Eye (tissue), 1 donor: ENCODE measurements at places on chromosomes 3 and 15.

DNA sequence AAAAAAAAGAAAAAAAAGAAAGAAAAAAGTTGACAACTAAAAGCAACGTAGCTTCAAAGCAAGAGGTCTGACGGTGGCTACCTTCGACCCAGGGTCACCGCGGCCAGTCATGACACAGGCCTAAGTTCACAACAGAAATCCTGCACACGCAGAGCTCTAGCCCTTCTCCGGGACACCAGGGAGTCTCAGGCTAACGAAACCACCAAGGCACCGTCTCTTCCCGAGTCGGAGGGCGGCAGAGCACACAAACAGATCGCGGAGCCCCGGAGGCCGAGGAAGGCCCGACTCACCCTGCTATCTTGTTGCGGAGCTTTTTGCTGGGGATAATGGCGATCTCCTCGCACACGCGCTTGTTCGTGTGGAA is 584 bp downstream of the RPS17 start:
- DNase-seq: no peak

DNA sequence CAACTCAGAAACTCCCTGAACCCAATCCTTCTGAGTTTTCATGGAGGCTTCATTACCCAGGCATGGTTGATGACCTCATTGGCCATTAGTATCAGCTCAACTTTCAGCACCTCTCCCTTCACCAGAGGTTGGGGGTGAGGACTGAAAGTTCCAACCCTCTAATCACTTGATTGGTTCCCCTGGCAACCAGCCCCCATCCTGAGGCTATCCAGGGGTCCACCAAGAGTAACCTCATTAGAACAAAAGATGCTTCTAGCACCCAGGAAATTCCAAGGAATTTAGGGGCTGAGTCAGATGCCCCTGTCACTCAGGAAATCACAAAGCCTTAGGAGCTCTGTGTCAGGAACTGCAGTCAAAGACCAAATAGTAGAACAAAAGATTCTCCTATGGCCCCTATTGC is 43.8 kb downstream of the ADAMTSL3 start:
- DNase-seq: no peak

DNA sequence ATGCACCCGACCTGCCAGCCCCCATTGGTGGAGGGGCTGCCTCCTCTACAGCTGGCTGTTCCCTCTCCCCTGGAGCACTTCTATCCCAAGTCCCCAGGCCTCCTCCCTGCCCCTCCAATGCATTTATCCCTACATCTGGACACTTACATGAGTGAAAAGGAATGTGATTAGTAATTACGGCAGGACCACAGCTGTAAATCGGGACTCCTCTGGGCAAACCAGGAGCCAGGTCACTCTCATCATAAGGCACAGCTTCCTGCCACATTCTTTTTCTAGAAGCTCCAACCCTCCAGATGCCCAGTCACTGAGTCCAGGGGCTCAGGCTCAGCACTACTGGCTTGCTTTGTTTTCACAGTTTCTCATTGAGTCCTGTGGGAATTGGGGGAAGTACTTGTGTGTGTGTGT is 54.3 kb downstream of the IL20RB start:
- DNase-seq: no peak

DNA sequence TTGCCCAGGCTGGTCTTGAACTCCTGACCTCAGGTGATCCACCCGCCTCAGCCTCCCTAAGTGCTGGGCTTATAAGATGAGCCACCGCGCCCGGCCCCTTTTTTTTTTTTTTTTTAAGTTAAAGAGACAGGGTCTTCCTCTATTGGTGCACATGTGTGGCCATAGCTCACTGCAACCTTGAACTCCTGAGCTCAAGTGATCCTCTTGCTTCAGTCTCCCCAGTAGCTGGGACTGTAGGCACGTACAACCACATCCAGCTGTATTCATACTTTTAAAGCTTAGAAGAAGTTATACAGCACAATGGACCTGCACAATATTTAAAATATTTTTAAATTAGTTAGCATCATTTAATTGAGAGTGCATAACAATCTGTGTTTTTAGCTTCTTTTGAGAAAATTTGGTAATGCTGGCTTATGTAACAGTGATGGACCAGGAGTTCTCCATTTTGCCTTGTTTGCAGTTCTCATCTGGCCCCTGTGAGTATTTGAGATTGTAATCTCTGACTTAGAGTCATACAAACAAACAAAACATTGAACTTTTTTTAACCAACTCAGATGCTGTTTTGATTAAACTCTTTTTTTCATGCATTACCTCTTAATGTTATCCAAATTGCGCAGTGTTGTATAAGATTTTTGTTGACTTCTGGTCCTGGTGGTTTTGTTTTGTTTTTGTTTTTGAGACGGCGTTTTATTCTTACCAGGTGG is 33.0 kb downstream of the CHD2 start:
- no peak for DNase-seq

GRCh38 chr15:84782346-84782745 is 34.0 kb downstream of the ZNF592 start:
- no peak for DNase-seq

DNA sequence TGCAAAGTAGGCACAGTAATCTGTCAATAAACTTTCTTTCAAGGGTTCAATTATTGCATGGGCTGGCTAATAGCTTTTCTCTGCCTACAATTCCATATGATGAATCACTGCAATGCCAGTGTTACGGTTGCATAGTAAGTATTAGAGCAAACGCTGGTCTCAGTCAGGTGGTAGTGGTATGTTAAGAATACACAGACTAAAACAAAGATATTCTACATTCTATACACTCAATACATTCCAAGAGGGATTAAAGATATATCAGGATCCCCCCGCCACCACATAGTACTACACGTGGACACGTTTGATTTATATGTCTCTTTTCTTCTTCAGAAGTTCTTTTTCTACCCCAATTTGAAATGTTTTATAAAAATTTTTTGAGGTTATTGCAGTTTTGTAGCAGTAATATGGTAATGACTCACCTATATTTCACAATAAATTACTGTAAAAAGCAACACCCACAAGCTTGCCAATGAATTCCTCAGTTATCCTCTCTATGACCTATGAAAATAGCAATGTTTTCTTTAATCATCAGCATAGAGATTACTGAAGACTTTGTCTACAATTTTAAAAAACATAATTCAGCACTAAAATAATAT is 68.2 kb downstream of the CD200R1L start:
- DNase-seq: no peak
